EH (cell line): ENCODE measurements at places on chromosomes 2 and 18.

DNA sequence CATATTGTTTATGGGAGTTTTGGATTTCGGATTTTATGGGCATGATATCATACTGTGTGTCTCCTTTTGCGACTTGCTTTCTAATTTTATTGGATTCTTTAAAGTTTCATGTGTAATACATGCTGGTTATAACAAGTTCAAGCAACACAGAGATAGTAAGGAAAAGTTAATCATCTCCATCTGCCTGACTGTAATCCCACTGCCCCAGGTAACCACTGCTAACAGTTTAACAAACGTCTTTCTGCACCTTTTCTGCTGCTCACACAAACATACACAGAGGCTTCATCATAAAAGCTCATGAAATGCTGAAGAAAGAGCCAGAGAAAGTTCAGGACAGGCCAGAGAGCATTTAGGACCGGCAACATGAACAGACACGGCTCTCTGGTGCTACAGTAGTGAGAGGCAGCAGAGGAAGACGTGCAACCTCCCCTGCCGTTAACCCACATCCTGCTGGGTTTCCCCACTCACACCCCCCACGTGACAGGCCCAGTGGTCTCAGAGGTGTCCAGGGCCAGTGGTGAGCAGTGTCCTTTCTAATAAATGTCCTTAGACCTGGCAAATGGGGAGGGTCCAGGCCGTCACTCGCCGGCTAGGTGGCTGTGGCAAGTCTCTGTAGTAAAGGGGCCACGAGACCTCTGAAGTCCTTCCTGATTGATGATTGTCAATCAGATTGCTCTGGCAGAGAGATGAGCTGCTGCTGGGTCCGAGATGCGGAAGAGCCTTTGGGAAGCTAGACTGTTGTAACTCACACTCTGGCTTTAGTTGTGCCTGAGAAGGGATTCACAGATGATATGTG, 43.0 kb upstream of the SLC1A4 start:
- peak; percentile 54 for DNase-seq

DNA sequence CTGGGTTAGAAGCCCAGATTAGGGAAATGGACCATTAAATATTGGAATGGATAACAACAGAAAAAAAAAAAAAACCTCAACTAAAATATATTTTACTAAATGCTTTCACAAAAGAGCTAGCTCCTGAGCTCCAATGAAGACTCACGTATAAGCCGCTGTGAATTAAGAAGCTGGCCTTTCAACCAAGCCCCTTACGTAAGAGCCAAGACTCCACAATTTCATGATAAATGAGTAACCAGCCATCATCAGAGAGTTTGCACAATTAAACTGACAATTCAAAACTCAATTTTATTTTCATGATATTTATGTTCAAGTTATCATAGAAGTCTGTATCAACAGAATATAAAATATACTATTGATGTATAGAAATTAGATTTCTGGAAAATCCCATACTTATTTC, 70.7 kb upstream of the HNRNPA3 start:
- DNase-seq = no peak

GRCh38 chr2:43894743-43895142, 56.0 kb downstream of the ABCG8 start:
- DNase-seq = no peak

DNA sequence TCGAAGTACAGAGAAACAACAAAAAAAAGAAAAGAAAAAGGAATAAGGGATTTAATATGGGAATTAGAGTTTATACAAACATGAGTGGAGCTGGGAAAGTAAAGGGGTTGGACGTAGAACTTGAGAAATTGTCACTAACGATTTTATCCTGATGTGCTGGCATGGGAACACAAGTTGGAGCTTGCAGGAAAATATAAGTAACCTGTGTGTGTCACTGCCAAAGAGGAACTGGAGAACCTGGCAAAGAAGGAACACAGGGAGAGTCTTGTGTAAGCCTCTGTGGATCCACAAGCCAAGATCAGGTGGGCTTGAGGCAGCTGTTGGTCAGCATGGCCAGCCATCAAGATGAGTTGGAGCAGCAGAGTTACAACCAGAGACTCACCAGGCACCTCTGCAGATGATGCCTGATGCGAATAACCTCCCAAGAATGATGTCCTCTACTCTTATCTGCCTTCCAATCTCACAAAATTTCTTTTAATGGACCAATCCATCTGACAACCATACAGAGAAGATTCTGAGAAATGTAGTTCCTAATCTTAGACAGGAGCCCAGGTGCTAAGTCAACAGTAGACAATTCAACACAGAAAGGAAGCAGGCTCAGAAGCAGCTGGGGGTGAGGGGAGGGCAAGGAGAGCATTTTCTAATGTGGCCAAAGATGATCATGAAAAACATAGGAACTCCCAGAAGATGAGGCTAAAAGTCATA, 77.0 kb upstream of the SPOPL start:
- DNase-seq = no peak

DNA sequence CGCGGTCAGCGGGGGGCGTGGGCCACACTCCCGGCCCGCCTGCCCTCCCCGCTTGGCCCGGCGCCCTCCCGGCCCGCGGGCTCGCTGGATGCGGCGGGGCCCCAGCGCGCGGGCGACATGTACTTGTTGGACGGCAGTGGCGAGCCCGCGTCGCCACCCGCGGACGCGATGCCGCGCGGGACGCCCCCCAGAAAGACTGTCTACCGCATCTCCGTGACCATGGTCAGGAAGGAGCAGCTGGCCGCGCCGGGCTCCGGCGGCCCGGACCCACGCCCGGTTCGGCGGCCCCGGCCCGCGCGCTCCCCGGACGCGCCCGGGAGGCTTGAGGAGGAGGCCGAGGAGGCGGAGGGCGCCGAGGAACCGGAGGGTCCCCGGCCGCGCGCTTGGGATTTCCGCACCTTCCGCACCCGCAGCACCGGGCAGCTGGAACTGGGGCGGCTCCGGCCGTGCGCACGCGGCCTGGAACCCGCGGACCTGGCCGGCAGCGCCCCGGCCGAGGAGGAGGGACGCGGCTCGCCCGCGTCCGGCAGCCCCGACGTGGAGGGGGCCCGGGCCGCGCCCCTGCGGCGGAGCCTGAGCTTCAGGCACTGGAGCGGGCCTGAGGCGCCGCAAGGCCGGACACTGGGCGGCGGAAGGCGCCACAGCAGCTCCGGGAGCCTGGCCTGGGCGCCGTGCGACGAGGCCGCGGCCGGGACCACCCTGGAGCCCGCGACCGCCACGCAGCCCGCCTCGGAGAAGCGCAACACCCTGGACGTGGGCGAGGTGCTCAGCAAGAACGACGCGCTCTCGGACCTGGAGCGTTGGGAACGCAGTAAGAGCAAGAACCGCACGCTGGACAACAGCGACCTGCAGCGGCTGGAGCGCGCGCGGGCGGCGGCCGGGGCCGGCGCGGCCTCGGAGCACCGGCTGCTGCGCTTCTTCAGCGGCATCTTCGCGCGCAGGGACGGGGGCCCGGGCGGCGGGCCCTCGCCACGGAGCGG, 176.4 kb downstream of the AGAP1 start:
- DNase-seq = peak; percentile 79

DNA sequence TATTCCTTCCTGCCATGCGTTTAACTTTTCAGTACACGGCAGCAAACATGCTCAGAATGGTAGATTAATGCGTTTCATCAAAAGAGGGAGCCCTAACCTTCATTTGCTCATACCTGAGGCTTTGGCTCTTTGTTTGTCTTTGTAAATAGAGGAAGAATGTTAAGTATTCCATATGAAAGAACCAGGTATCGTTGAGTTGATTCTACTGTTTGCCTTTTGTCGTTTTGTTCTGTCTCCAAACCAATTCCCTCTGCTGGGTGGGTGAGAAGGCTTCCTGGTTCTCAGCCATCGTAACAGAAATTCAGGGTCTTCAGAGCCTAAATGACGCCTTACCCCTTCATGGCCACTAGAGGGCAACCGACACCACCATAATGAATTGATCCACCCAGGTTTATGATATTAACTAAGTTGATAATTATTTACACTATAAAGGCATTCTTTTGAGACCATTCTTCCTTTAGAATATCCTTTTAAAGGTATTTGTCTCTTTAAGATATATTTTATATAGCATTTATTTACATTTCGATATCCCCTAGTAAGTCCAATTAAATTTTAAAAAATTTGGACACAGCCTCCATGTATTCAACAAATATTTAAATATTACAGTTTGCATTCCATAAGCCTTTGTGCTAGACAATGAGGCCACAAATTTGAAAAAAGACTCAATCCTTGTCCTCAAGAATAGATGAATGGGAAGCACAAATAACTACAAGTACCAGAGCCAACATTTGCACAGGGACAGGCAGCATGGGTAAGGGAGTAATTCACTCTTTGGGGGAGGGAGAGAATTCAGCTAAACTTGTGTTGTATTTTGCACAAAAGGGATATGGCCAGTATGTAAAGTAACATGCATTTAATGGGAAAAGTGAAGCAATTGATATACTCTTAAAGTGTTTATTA, 48.1 kb downstream of the TIMM21 start:
- peak; percentile 70 for DNase-seq

DNA sequence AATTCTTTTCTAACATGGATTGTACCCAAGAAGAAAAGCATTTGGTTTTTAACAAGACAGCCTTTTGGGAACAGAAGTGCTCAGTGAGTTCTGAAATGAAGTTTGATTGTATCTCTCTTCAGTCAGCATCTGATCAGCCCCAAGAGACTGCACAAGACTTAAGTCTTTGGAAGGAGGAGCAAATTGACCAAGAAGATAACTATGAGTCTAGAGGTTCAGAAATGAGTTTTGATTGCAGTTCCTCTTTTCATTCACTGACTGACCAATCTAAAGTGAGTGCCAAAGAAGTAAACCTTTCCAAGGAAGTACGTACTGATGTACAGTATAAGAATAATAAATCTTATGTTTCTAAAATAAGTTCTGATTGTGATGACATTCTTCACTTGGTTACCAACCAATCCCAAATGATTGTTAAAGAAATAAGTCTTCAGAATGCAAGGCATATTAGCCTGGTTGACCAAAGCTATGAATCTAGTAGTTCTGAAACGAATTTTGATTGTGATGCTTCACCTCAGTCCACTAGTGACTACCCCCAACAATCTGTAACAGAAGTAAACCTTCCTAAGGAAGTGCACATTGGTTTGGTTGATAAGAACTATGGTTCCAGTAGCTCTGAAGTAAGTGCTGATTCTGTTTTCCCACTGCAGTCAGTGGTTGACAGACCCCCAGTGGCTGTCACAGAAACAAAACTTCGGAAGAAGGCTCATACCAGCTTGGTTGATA, 31.2 kb downstream of the ZDBF2 start:
- no peak for DNase-seq

- DNase-seq = no peak
Measured at GRCh38 chr18:23879966-23880565, 134.5 kb upstream of the TTC39C start.

DNA sequence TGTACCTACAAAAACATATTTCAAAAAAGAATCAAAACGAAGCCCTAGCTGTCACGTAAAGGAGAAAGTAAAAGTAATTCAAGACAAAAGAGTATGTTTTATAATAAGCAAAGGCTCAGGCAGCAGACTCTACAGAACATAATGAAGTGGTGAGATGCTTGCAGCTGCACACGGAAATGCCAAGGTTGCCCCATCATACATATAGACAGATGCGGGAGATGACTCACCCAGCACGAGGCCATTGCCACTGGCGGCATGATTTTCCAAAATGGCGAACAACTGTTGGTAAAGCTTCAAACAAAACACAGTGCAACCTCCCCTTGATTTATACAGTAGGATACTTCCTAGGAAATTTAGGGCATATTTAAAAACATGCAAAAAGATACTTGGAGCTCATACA, 26.0 kb upstream of the C1QL2 start:
- DNase-seq = peak; percentile 17

- DNase-seq = no peak
Measured at GRCh38 chr2:25397777-25398176, 56.1 kb upstream of the DNMT3A start.

- DNase-seq = peak; percentile 10
Measured at GRCh38 chr18:77178559-77178958, 46.0 kb upstream of the MBP start.
